ENCODE measurements at places on chromosomes 2 and 18.

- no peak for DNase-seq
Observed at GRCh38 chr2:111225856-111226255, 105.1 kb downstream of the BCL2L11 start.

GRCh38 chr18:13379930-13380690, 161.6 kb downstream of the LDLRAD4 start:
- no peak for DNase-seq

DNA sequence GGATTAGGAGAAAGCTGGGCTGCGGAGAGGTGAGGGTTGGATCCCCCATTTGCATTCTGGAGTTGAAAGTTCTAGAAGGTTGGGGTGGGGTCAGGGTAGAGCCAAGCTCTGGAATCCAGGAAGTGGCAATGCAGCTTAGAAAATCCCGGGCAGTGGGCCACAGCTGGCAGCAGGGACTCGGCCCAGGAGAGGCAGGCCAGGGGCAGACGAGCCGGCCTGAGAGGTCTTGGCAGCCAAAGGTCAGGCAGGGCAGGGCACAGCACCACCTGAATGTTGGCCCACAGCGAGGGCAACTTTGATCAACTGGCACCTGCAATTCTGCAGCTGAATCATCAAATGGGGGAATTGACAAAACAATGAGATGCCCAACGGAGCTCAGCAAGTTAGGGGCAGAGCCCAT, 139.2 kb downstream of the INHBB start:
- no peak for DNase-seq

DNA sequence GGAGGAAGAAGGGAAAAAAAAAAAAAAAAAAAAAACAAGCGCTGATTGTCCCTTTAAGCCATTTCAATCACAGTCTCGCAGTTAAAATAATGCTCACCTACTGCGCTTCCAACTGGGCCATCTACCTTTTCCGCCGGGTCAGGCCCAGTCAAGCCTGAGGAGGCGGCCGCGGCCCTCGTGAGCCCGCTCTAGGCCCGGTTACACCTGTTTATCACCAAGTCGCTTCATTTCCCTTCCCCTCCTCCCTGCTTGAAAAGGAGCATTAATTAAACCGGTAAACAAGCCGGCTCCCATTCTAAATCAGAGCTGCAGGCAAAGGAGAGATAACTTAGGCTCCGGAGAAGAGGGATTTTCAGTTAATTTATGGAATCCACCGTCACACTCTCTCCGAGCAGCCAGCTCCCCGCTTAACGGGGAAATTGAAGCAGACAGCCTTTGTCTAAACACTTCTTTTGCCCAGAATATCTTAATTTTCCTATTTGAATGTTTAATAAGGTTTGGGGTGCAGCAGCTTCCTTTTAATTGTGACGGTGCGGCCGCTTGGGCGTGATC, 140.1 kb upstream of the SIX3 start:
- DNase-seq: no peak

- DNase-seq: no peak
Observed at GRCh38 chr18:58536534-58537271, 92.2 kb downstream of the ALPK2 start.

GRCh38 chr2:237978058-237978712, 11.4 kb downstream of the UBE2F start:
- no peak for DNase-seq

DNA sequence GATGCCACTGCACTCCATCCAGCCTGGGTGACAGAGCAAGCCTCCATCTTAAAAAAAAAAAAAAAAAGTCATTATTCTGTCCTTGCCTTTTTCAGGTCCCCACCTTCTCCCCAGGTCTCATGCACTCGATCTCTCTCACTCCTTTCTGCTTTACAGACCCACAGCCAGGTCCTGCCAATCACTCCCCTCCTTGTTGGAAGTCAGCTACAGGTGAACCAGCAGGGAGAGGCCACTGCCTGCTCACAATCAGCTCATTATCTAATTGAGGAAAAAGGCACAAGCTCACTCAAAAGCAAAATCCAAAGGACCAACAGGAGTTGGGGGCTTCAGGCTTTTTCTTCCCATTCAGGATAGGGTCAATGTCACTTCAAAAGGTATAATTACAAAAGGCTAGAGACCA, 2.0 kb downstream of the WDFY1 start:
- DNase-seq: no peak

DNA sequence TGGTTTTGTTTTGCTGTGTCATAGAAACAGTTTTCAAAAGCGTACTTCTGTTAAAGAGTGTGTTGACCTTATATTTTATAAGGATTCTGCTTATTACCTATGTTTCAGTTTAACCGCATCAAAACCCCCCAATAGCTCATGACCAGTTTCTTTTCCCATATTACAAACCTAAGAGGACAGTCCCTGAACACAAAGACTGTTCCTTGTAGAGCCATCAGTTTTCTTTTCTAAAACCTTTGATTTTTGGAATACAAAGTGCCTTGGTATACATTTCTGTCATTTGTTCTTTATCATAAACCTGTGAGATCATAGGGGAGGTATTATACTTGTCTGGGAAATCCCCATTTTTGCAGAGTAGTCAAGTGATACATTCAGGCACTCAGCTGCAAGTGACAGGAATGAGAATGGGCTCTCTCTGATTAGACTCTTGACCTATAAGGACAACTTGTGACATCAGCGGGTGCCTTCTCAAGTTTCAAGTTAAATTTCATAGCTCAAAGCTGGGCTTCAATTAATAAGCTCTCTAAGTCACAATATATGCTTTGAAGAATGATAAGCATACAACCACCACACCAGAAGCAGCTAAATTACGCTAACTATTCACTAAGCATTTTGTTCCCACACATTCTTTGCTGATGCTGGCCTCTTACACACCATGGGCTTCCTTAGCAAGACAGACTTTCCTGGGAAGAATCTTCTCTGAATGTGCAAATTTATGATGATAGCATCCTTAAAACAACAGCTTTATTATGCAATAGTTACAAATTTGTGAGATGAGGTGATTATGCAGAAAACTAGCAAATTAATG, 97.5 kb upstream of the CD302 start:
- no peak for DNase-seq

DNA sequence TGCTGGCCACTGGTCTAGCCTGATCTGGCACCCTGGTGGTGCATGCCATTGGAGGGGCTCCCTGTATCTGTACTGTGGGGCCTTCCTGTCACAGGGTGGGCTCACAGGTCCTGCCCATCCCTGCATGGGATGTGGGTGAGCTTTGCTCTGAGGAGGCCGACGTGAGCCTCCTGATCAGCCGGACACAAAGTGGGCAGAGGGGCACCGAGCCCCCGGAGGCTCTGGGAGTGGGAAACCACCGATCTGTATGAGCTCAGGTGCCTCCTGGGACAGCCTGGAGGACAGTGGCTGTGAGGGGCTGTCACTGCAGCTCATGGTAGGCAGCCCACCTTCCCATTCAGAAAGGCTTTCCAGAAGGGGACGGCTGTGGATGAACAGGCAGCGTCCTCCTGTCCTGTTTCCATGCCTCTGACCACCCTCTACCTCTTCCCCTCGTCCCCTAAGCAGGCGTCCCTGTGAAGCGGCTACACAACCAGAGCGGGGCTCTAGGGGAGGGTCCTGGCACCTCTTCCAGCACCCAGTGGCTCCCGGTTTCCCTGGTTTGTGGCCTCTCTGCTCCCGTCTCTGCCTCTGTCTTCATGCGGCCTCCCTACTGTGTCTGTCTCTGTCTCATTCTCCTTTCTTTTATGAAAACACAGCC, 112.5 kb upstream of the OTOS start:
- DNase-seq: no peak

DNA sequence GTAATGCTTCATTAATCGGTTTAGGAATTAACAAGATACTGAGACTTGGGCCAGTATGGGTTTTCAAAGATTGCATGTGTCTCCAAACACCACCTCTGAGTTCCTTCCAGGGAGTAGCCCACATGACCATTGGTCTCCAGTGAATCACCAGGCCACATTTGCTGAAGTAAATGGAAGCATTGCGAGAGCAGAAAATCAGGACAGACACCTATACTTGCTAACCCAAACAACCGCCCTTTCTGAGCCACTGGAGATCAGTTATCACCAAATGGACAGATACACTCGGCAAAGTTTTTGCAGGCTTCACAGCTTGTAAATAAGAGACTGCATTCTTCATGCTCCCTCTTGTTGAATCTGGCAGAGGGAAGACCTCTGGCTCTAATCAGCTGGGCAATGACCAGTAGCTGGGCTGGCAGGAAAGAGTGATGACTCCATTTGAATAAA, 40.9 kb downstream of the GATA6 start:
- DNase-seq: no peak

DNA sequence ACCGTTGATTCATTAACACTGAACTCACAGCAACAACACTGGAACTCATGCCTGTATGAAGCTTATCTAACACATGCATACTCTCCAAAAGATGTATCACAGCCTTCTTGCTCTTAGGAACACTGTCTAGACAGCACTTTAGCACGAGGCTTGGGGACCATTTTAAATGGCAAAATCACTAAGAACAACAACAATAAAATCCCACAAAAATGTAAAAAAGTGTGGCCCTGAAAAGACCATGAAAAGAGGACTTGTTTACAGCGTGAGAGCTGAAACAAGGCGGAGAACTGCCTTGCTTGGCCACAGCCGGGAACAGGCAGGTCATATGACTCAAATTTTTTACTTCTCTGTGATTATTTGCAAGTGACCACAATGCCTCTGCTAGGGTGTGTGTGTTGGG, 48.1 kb downstream of the CHN1 start:
- no peak for DNase-seq

DNA sequence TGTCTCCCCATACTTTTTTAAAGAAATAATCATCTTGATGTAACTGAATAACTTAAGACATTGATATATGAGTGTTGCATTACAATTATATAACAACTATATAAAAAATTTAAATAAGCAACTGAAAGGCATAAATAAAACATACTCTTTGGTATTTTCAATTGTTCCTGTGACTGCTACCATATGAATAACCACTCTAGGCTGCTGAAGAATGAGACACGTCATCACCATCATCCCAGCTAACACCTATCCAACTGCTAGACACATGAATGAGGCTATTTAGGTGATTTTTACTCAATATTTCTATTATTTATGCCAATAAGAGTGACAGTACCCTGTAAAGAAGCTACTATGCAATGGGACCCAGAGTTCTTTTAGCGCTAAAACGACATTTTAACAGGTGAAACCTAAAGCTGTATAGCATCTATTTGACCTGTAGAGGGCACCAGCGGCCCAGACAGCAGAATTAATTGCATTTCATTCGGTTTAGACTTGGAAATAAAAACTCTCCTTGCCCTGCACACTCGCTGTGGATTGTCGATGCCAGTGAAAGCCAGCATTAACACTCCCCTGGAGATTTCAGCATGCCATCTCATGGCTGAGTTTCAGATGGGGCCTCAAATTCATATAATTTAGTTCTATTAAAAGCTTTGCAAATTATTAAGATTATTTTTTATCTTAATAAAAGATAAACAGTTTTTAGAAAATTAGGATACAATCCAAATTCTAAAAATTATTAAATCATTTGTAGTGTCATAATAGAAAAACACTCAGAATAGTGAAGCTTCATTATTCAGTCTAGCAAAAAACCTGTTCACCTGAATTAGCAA, 89.4 kb upstream of the MAP2 start:
- no peak for DNase-seq

- no peak for DNase-seq
Observed at GRCh38 chr2:232477751-232478510, 9.7 kb downstream of the ECEL1 start.

GRCh38 chr2:21268878-21269224, 145.1 kb downstream of the TDRD15 start:
- no peak for DNase-seq

GRCh38 chr2:239291475-239292350, 109.1 kb downstream of the HDAC4 start:
- no peak for DNase-seq

DNA sequence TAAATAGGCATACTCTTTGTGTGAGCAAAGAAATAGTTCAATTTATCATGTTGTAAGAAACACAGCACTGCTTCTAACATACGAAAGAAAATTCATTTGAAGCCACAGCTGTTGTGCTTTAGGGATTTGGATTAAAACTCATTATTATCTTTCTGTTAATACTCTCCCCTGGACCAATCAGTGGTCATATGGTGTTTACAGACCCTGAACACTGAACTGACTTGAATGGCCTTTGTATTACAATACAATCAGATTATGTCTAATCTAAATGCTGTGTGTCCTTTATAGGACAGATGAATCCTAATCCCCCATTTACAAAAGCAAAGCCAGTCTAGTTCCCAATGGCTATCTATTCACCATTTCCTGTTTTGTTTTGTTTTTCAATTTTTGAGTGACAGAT, 36.5 kb downstream of the ZNF385B start:
- no peak for DNase-seq

DNA sequence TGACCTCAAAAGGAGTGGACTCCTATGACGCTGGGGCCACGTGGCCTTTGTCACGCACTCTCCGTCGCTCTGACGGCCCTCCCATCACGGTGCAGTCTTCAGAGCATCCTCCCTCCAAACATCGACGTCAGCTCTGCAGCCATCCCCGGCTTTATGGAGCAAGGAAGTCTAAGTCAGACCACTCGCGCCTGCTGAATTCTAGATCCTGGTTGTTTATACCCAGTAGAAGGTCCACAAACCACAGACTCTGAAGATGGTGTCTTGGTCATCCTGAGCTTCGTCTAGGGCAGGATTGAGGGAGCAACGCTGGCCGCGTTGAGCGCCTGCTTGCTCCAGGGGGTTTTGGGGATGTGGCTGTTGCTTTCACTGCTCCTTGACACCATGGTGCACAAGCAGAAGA, 228.0 kb upstream of the SALL3 start:
- DNase-seq: no peak

DNA sequence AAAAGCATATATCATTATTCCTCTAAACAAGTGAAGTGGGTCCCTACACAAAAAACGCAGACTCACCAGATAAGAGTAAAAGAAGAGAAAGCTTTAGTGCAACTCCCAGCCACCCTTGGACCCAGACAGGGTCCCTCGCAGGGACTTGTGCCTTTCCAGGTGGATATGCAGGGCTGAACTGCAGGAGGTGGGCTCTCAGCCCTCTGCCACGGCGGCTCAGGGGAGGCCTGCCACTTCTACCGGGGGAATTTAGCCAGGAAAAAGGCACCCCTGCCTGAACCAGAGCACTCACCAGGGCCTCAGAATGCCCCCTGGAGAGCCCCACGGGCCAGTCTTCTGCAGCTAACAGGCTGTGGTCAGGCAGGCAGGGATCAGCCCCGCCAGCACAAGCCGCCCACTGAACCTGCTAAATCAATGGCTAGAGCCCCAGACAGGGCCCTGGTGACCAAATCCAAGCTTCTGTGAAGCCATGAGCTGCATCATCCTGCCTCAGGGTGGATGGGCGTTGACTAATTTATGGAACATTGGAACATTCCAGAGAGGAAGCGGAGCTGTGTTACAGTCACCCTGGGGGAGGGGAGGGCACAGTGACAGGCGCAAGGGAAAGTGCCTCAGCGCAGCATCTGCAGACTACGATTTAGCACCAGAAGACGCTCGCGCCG, 209.3 kb downstream of the EIPR1 start:
- DNase-seq: no peak

- no peak for DNase-seq
Observed at GRCh38 chr2:1169291-1169949, 218.8 kb downstream of the SNTG2 start.

DNA sequence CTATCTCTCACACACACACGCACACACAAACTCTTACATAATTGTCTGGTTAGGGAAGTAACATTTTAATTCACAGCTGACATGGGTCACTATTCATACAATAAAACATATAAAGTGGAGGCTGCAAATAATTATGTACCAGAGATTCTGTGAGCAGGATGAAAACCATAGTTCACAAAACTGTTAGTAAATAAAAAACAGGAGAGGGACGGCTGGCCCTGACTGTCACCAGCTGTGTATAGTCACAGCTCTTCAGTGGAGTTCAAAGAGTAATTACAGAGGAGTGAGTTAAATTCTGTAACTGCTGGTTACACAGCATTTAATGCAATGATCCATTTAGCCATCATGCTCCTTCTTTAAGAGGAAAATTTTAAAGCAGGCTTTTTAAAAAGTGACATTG, 76.9 kb downstream of the NRXN1 start:
- DNase-seq: no peak

Measured in effector CD8-positive, alpha-beta T cell (primary cell).